Activated T-helper 1 cell treated with Interleukin-2 at 50 U/mL for 16 hours (primary cell): ENCODE measurements at places on chromosomes 1 and 21.

- DNase-seq, result no peak
These were observed 734.4 kb downstream of the PLA2G4A start for GRCh38 chr1:187563191-187563590.

DNA sequence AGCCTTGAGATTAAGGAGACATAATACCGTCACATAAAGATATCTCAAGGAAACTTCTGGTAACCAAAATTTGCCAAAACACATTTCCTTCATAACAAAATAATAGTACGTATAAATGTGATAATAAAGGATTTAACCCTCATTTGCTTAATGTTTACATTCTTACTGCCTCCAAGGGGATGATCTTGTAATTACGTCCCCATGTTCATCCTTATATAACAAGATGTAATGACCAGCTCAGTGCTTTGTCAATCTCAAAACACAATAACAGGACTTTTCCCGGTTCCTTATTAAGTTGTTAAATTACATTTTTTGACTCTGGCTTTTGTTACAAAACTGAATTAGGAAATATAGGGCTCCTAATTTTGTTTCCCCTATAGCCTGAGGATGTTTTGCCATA, 41.3 kb upstream of the UHMK1 start:
- DNase-seq, result no peak

DNA sequence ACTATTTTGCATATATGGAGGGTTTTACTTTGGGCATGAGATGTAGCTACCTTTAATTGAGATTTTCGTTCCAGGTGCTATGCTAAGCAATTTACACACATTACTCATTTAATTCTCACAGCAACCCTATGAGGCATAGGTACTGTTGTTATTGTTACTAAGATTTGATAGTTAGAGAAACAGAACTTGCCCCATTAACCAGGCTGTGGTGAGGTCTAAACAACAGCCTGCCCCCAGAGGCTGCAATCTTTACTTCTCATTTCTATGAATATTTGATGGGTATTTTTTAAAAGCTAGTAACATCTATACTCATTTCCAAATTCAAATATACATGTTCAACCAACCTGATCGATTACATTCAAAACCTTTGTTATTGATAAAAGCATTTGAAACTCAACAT, 155.6 kb downstream of the GALNT2 start:
- DNase-seq, result no peak

GRCh38 chr1:15229707-15230131, 17.3 kb upstream of the FHAD1 start:
- no peak for DNase-seq

DNA sequence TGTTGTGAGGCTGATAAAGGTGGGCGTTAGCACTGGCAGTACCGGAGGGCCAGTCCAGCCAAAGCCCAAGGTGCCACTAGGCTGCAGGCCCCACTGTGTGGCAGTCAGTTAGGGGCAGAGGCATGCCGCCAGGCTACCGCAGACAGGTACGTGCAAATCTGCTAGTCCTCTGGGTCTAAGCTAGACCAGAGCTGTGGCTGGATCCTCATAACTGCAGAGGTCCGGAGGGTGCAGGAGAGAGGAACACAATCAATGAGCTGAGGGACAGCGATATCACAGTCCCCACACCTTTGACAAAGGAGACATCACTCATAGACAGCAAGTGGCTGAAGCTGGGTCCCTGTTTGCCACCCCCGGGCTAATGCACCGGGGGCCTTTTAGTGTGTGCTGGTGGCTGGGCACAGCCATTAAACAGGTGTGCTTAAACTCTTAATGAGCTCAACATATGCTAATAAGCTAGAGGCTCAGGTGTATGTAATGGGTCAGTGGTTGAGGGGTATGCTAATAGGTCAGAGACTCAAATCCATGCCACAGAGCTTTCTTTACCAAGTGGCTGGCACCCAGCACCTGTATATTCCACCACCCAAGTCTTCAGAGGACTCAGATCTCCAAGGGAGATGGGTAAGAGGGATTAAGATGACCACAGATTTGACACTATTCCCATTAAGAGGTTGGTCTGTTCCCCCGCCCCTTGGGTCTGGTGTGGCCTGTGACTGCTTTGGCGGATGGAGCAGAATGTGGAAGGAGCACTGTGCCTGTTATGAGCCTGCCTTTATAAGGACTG, 82.0 kb downstream of the GLIS1 start:
- DNase-seq, result no peak

DNA sequence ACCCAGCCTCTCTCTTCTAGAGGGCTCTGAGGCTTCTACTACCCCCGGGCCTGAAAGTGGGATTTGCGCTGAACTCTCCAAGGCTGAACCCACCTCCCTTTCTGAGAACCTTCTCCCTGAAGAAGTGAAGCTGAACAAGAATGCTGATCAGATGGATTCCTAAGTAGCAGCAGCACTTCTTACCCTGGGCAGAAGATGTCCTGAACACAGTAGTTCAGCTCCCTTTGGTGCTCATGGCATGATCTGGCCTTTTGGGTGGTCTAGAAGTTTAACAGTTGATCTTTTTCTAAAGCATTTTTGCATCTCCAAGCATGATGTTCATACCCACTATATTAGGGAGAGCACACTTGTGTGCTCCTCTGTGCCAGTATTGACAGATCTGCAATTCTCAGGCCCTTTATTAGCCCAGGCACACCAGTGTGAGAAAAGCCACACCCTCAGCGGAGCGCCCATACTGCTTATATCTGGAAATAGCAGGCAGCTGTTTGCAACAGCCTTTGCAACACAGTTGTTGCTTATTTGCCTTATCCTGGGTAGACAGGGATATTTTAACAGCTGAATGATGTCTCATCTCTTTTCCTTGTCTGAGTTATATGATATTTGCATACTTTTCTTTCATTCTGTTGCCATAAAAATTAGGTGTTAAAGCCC, 34.2 kb downstream of the CNN3 start:
- DNase-seq, result no peak

DNA sequence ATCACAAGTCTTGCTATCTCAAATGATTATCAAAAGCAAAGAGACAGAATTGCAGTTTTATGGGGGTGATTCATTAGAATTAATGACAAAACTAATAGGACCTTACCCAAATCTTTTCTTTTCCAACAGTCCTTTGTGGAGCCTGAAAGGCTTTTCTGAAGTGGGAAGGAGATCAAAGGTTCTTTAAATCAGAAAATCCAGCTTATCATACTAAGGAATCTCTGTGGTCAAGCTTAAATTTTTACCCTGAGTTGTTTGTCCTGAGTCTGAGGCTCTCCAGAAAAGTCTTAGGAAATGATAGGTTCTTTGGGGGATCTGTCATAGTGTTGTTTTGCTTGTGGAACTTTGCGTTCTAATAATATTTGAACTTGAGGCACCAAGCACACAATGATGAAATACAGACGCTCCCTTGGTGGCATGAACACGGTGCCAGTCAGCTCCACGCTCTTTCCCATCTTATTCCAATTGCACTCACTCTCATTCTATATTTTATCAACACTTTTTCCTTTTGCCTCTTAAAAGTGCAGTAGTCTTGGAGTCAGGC, 38.0 kb upstream of the COL24A1 start:
- no peak for DNase-seq

DNA sequence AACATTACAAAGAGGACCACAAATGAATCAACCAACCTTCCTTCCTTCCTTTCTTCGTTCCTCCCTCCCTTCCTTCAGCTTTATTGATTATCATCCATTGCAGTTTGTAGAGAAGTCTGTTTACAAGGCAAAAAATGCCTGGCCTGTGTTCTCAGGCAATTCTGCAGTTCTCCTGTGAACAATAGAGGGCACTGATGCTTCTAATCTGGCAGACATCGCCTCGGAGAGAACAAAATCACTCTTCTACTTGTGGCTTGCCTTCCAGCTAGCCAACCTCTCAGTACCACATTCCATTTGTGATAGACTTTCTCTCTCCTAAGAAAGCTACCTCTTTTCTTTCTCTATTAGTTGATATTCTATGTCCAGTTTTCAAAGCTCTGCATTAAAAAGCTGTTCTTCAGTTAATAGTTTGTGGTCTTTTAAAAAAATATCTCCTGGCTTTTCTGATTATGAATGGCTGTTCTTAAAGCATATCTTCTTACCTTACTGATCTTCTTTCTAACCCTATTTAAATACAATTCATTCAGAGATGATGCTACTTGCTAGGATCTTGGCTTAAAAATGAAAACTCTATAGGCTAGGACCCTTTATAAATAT, 26.9 kb upstream of the ESRRG start:
- DNase-seq, result no peak

- DNase-seq, result no peak
These were observed 2.5 kb downstream of the FOXO6 start for GRCh38 chr1:41363591-41364320.
